HAP-1 (cell line): ENCODE measurements at places on chromosomes 2 and 18.

DNA sequence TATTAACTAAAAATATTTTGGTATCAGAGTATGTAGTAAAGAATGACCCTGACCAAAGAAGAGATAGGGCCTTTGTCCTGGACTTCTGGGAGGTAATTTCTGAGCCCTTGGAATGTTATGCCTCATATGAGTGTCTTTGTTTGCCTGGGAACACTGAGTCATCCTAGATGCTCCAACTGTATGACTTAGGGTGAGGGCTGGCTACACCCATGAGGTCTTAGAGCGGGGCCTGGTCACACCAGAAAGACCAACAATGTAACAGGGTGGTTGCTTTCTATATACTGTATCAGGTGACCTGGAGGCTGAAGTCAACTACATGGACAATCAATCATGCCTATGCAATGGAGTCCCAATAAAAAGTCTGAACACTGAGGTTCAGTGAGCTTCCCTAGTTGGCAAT is 253.1 kb downstream of the MBD2 start:
- no peak for DNase-seq

DNA sequence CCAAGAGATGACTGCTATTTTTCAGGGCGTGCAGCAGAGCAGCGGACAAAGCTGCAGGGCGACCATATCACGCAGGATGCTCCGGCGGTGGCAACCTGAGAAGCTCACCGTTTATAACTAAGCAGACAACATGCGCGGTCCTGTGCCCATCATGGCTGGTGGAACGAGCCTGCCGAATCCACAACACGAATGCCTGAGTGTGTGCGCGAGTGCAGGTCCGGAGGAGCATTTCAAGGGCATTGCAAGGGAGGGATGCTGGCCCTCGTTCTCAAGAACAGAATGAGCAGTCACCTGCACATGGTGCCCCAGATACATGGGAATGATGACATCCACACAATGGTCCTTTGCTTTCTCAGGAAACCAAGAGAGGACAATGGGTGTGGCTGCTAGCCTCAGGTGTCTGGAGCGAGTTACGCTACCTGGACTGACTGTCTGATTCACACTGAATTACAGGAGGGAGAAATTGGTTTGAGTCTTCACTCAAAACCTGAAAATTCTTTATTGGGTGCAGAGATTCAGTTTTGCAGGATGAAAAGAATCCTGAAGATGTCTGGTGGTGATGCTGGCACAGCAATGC is 39.8 kb downstream of the TBC1D8 start:
- DNase-seq, result no peak

- no peak for DNase-seq
Observed at GRCh38 chr2:45782986-45783385, 131.5 kb downstream of the PRKCE start.

- no peak for DNase-seq
Observed at GRCh38 chr2:152682663-152683062, 34.6 kb downstream of the PRPF40A start.

DNA sequence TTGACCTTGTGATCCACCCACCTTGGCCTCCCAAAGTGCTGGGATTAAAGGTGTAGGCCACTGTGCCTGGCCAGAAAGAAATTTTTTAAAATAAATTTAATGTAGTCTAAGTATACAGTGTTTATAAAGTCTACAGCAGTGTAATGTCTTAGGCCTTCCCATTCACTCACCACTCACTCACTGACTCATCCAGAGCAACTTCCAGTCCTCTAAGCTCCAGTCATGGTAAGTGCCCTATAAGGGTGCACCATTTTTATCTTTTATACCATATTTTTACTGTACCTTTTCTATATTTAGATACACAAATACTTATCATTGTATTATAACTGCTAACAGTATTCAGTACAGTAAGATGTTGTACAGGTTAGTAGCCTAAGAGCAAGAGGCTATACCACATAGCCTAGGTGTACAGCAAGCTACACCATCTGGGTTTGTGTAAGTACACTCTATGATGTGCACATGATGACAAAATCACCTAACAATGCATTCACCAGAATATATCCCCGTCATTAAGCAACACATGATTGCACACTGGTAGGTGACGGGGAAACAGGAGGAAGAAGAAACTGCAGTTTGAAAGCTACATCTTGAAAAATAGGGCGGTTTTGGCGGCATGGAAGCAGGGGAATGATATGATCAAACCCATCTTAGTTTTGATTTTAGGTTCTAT is 105.1 kb upstream of the ITGB6 start:
- DNase-seq, result no peak

- DNase-seq, result no peak
Observed at GRCh38 chr2:11710210-11710609, 36.2 kb upstream of the LPIN1 start.

- no peak for DNase-seq
Observed at GRCh38 chr2:171297956-171298355, 135.8 kb downstream of the METTL8 start.

GRCh38 chr2:226556050-226556449 is 243.6 kb downstream of the IRS1 start:
- no peak for DNase-seq

- DNase-seq, result no peak
Observed at GRCh38 chr2:238925281-238925680, 77.4 kb downstream of the TWIST2 start.

DNA sequence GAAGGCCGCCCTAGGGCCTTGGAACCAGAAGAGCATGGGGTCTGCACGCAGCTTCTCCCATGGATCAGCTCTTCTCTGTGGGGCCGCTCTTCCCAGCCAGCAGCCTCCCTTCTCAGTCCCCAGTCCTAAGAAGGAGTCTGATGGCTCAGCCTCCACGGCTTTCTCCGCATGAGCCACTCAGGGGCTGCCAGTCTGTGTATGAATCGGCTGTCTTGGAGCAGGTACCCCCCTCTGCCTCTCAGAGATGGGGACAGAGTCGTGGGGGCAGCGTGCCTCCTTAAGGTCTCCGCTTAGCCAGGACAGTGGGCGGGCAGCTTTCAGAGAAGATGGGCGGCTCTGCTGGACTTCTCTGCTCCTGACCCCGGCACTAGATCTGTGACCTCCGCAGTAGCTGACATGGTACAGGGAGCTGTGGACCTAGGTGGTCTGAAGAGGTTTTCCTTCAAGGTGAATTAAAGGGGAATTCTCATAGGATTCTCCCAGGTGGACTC is 21.6 kb downstream of the INPP5D start:
- no peak for DNase-seq

DNA sequence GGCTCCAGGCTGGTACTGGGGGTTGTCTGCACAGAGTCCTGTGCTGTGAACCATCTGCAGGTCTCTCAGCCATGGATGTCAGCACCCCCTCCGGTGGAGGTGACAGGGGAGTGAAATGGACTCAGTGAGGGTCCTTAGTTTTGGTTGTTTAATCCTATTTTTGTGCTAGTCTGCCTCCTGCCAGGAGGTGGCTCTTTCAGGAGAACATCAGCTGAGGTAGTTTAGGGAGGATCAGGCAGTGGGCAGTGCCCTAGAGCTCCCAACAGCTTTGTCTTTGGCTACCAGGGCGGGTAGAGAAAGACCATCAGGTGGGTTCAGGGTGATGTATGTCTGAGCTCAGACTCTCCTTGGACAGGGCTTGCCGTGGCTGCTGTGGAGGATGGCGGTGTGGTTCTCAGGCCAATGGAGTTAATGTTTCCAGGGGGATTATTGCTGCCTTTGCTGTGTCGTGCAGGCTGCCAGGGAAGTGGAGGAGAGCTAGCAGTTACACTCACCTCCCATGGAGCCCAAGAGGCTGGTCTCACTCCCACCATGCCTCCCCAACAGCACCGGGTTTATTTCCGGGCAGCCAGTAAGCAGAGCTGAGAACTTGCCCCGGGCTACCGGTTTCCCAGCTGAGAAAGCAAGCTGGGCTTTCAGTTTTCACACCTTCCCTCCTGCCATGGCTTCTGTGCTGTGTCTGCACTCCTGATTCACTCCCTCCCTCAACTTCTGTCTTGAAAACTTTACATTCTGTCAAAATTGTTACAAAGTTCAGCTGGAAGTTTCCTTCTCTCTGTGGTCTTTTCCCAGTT is 563.4 kb downstream of the XIRP2 start:
- no peak for DNase-seq

- no peak for DNase-seq
Observed at GRCh38 chr2:86557836-86558235, 5.4 kb downstream of the CHMP3 start.

GRCh38 chr2:12303181-12304030 is 413.3 kb upstream of the TRIB2 start:
- DNase-seq, result no peak

DNA sequence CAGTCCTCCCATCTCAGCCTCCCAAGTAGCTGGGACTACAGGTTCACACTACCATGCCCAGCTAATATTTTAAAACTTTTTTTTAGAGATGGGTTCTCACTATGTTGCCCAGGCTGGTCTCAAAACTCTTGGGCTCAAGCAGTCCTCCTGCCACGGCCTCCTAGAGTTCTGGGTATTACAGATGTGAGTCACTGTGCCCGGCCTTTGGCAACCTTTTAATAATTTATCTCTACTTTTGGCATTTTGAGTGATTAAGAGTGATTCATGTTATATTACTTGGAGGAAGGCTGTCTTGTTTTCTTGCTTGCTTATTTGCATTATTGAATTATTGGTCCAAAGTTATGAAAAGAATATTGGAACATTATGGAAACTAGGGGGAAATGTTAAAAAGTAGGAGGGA is 24.3 kb downstream of the NCOA1 start:
- DNase-seq, result no peak

DNA sequence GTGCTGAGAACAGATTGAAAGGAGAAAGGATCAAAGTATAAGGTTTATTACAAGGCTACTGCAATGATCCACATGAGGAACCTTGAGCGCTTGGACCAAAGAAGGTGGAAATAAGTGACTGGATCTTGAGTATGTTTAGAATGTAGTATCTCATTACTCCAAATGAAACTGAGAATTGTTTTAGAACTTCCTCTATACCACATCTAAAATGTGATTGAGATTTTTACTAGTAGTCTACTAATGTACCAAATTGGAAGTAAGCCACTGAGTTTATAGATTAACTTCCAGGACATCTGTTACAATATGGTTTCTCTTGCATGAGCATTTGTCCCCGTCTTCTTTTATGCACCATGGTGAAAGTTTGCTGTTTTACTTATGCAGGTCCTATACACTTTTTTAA is 300.5 kb downstream of the SUCLG1 start:
- DNase-seq, result no peak

DNA sequence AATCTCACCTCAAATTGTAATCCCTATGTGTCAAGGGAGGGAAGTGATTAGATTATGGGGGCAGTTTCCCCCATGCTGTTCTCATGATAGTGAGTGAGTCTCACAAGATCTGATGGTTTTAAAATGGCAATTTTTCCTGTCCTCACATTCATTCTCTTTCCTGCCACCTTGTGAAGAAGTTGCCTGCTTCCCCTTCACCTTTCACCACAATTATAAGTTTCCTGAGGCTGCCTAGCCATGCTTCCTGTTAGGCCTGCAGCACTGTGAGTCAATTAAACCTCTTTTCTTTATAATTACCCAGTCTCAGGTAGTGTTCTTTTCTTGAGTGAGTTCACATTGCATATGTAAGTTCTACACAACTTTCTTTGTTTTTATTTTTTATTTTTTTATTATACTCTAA is 271.5 kb downstream of the EXOC6B start:
- no peak for DNase-seq

- no peak for DNase-seq
Observed at GRCh38 chr18:45109271-45109670, 428.6 kb downstream of the SETBP1 start.

DNA sequence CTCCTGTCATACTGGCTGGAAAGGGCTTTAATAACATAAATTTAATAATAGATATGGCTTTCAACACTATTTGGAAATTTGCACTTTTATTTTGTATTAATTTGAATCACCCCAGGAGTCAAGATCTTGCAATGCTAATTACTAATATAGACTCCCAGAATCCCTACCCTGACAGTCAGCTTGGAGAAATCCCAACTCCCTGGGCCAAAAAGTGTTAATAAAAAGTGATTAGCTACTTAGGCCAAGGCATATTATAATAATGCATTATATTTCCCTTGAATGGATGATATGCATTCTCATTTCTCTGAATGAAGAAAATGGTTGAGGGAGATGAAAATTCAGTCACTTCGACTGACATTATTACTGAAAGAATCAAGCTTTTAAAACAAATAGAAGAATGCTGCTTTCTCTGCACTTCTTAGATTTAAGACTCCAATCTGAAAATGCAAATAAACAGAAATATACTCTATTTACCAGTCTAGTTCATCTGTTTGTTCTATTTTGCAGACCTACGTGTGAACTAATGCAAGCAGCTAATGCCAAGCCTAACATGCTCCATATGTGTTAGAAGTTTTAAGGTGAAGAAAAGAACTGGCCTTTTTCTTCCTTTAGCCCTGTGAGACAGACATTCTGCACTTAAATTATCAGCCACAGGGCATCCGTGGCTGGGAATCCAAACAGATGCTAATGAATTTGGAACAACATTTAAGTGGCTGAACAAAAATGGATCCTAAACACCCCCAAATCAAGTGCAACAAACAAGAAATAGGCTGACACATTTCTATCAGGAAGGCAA is 33.9 kb upstream of the INSIG2 start:
- no peak for DNase-seq

DNA sequence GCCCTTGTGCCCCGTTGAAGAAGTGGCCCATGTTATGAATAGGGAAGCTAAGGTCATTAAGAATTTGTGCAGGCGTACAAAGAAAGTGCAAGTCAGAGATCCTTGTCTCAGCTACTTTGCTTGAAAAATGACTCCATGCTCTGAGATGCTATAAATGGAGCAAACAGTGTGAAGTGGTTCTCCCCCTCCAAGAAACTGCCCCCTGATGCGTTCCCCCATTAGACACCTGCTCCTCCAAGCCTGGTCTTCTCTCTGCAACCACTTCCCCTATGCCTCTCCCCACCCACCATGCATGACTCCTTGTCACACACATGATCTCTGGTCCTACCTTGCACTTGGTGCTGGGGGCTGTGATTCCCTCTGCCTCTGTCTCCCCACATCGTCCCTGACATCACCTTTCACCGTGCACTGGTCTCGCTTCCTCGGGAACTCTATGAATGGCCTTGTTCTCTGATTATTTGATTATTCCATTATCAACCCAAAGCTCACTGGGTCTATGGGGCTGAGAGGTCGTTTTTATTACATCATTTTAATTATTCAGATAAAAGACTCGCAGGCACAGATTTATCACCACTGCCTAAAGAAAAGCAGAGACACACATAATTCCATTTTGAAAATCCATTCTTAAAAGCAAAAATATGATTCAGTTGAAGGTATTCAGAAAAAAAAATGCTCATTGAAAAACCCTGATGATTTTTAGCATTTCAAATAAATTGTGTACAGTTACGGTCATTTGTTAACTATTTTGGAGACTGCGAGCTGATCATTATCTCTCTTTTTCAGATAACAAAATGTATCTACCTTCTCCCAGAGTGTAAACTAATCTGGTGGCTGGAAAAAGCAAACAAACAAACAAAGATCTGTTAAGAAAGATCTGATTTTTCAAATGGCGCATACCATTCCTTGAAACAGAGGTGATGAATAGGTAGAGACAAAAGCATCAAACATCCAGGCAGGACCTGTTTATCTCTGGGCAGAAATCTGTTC is 294.9 kb downstream of the SOX11 start:
- DNase-seq, result no peak

- no peak for DNase-seq
Observed at GRCh38 chr2:10333247-10333613, 30.5 kb downstream of the HPCAL1 start.

- no peak for DNase-seq
Observed at GRCh38 chr2:182890305-182890704, 23.9 kb upstream of the FRZB start.
